ENCODE measurements at places on chromosomes 4 and X.

DNA sequence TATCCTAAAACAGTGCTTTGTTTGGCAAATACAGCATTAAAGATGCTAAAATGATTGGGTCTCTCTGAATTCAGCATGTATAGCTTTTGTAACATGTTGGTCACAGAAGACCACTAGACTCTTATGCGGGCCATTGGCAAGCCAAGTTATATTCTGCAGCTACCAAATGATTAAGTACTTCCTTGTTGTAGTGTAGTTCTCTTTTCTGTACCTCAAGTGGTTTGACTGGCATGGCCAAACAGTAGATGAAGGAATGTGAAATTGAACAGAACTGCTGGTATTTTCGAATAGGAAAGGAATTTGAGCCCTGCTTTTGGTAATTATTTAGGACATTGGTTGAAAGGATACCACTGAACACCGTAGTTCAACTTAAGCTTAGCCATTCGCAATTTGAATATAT, 193.9 kb upstream of the GPC4 start:
- no peak for DNase-seq

DNA sequence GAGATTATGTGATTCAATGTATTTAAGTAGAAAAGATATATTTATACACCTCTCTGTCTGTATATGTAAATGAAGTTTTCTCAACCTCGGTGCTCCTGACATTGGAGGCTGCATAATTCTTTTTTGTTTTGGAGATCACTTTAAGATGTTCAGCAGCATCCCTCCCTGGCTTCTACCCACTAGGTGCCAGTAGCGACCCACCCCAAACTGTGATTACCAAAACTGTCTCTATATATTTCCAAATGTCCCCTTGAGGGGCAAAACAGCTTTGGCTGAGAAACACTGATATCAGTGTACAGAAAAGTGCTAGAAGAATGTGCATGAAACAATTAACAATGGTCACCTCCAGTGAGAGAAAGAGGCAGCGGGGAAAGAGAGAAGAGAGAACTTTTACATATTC, 51.2 kb downstream of the DCX start:
- no peak for DNase-seq

DNA sequence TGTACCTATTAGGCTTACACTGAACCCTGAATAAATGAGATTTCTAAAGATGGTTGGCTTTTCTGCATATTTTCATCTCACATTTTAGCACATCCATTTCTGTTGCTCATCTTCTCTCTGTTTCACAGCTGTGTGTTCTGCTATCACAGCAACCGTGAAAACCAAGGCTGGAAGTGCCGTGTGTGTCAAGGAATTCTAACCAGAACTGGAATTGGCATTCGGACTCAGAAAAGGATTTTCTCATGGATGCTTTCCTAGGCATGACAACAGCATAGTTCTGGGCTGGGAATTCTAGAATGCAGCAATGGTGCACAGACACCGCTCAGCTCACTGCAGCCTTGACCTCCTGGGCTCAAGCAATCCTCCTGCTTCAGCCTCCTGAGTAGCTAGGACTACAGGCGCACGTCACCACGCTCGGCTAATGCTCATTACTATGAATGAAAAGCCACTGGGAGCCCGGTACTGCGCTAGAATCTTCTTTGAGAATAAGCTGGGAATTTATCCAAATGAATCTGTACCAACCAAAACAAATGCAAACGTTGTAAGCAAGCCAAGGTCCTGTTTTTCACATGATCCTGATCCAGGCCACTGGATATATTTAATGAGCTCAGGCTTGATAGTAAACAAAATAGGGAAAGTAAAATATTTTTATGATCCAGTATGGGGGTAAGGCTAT, 105.2 kb downstream of the RBM47 start:
- DNase-seq, result peak; percentile 20

DNA sequence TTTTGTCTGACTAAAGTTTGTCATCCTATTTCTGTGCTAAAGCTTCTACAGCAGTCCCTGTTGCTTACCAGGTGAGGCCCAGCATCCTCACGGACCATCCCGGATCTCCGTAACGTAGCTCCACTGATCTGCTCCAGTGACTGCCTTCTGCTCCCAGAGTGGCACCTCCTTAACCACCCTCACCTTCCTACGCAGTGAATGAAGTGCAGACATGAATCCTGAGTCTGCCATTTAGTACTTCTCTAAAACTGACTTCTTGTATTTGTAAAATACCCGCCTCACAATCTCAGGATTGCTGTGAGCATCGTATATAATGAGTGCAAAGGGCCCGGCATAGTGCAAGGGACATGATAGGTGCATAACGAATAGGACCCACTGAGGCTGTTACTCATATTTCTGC, 27.7 kb upstream of the ACSL1 start:
- DNase-seq, result no peak

DNA sequence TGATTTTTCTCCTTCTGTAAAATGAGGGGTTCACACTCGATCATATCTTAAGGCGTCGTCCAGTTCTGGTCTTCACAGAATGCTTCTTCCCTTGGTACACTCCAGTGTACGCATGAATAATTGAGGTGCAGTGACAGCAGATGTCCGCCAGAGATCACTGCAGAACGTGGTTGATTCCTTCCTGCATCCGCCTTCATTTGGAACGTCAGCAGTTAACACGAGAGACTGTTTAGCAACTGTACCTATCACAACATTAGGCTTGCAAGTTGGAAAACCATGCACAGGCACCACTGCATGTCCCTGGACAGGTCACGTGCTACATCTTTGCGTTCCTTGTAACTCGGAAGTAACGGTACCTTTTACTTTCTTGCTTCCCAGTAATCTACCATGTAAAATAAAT, 66.0 kb upstream of the GEMIN8 start:
- no peak for DNase-seq
